HL-60 (cell line): ENCODE measurements at places on chromosomes 5 and 9.

DNA sequence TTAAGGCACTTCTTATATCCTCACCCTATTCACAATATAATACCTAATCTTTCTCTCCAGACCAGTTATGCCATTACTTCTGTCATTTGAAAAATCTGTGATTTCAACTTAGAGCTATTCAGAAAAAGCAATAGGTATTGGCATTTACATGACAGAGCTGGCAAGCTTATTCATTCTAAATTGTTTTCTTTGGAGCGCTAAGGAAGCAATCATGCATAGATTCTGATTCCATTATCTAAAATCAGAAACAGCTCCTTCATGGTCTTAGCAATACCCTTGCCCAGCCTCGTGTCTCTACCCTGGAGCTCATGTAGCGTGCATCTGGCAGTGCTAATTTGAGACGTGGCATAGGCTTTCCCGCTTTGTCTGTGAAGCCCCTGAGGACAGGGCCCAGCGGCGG is 4.5 kb downstream of the SLC1A1 start:
- DNase-seq, result no peak

DNA sequence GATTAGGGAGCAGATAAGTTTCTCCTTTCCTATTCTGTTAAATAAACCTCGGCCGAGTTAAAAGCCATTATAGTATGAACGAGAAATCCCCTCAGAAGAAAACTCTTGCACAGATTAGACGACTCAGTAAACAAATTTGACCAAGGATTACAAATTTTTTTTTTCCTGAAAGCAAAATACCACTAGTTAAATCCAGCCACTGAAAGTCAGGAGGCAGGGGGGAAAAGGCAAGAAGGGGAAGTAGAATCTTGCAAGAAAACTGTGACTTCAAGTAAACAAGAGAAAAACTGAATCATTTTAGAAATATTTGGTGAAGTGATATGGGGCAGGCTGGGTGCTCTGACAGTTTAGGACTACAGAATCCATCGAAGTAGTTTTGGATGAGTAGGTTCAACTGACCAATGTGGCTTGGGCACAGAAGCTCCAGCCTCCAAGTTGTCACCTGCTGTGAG is 251.0 kb downstream of the DENND1A start:
- DNase-seq, result no peak

DNA sequence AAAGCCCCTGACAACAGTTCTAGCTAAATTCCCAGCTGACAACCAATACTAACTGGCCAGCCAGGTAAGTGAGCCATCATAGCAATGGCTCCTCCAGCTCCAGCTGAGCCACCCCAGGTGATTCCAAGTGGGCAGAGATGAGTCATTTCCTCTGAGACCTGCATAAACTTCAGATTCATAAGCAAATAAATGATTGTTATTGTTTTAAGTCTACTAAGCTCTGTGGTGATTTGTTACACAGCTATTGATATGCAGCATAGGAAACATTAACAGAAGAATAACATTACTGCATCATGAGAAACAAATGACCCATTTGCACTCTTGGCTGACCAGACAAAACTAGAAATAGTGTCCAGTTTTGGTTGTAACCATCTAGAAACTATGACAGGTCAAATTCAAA is 60.3 kb downstream of the TTC39B start:
- DNase-seq, result no peak

DNA sequence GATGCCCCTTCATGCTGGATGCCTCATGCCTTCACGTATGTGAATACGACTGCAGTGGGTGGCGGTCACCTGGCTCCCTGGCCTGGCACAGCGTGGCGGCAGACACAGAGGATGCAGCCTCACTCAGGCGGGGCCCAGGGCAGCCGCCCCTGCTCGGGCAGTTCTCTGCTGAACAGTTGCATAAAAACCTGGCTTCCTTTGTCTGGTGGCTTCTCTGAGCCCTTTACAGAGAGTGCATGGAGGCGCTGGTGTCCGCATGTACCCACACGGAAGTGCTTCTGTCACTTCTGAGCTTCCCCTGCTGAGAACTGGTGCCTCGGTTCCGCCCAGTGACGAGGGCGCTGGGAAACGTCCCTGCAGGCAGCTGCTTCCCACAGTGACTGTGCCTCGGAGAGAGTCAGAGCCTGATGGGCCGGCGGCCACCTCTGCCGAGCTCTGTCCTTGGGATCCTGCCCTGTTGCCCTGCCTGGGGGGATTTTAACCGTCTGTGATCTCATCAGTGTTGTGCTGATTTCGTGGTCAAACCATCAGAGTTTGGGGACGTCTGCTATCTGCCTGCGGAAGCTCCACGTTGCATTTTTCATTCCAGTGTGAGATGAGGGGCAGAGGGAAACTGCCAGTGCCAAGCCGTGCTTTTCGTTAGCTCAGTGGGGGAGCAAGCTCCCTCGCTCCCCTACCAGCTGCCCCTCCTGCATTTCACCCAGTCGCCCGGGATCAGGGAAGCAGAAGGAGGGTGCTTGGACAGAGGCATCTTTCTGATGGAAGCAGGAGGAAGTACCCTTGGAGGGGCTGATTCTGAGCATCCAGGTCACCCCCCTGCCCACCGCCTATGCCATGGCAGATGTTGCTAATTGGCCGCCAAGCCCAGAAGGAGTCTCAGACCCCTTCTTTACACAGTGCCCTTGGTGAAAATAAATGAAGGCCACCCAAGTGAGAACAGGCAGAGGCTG is 153.0 kb upstream of the COL5A1 start:
- no peak for DNase-seq

- DNase-seq, result no peak
Measured at GRCh38 chr9:92952906-92953610, 5.7 kb downstream of the FGD3 start.

GRCh38 chr9:97514531-97514930 is 13.1 kb downstream of the TMOD1 start:
- DNase-seq, result no peak

- DNase-seq, result no peak
Measured at GRCh38 chr5:13739479-13739878, 205.0 kb downstream of the DNAH5 start.

- DNase-seq, result no peak
Measured at GRCh38 chr9:77469515-77470231, 178.4 kb downstream of the GNA14 start.

DNA sequence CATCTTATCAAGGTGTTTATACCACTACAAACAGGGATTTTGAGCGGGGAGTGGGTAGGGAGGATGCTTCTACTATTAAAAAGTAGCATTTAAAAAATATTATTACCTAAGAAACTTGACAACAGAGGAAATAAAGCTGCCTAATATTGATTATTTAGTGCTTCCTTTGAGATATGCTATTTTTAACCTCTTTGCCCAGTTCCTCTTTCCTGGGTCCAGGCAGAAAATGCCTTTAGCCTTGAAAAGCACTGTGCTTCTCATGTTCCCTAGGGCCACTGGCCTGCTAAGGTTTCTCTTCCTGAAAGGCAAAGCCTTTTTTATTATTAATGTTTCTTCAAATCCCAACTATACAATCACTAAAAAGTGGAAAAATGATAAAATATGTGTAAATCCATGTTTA is 217.2 kb upstream of the HAPLN1 start:
- no peak for DNase-seq

- DNase-seq, result no peak
Measured at GRCh38 chr5:126433701-126434100, 10.5 kb downstream of the GRAMD2B start.

DNA sequence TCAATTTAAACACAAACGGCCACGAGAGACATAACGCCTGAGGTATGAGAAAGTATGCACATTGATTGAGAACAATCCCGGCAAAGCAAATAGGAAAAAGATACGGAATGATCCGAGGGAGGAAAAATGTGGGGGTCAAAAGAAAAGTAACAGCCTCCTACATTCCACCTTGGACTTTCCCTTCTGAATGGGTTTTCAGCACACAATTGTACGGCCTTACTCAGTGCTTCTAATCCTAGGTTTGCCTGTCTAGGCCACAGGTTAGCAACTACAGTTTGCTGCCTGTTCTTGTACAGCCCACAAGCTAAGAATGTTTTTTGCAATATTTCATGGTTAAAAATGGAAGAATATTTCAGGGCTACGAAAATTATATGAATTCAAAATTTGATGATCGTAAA is 46.2 kb upstream of the RNF20 start:
- no peak for DNase-seq

DNA sequence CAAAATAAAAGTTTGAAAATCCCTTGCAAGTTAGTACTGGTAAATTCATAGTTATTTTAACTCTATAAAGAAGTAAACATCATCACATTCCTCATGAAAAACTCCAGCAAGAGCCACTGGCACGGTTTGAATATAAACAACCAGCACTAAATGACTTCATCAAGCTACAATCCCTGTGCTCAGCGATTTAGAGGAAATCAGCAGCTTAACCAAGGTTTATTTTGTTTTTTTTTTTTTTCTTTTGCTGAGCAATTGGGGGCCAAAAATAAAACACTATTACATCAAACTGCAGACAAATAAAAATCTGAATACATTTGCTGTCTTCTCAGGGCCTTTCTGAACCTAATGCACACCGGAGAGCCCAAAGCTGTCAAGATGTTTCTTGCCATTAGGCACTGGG is 106.2 kb upstream of the SLC24A2 start:
- no peak for DNase-seq

DNA sequence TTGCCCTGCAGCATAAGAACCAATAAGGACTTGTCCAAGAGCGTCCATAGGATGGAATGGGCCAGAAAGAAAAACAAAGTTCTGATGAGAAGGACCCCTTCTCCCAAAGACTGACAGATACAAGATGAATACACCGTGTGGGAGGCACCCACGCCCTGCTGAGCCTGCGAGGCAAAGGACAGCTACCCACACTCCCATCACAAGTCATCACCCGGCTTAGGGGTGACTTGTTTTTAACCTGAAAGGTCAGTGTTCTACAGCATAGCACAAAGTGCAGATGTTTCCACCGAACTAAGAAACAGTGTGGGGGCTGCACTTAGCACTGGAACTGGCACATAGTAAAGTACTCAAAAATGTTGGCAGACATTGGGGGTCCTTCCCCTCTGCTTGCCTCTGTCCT is 13.9 kb downstream of the TNIP1 start:
- no peak for DNase-seq

GRCh38 chr5:135141303-135142268 is 107.6 kb upstream of the PITX1 start:
- DNase-seq, result no peak

- no peak for DNase-seq
Measured at GRCh38 chr9:87863882-87864465, 18.7 kb upstream of the SPATA31E1 start.

DNA sequence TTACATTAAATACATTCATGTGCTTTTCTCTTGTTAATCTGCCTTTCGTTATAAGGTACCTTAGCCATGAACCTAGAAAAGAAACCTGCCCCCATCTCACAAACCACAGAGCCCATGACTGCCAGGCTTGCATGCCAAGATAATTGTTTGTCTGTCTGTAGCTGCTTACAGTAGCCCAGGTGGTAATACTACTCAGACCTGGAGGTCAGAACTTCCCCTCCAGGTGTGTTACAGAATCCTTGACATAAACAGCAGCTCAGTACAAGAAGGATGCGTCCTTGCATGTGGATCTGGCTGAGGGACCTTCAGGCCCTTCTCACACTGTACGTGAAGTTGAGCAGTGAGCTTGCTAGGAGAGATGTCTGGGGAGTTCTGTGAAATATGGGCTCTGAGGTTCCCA is 291.4 kb downstream of the CSNK1G3 start:
- DNase-seq, result no peak

- DNase-seq, result no peak
Measured at GRCh38 chr9:137077010-137077747, at the start of gene UAP1L1. Gene UAP1L1, plus strand, starts transcription at chr9:137077517. Its CDS starts 16 bp downstream, at chr9:137077533.

GRCh38 chr9:89916001-89916597 is 311.3 kb downstream of the GADD45G start:
- DNase-seq, result no peak

DNA sequence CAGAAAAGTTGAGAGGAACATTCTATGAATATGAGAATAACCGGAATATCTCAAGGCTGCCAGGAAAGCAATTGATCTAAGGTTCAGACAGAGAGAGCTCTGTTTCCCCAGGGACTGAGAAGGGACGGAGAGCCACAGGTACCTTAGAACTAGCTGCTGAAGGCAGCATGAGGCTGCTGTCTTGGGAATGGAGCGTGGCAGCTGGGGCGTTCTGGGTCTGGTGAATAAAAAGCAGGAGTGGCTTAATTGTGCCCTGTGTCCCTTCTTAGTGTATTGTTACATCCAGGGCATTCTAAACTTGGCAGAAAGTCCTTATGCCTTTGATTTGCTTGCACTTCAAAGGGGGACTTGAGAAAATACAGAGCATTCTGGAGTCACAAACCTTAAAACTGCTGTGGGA is 434.5 kb downstream of the KDM4C start:
- DNase-seq, result no peak

- no peak for DNase-seq
Measured at GRCh38 chr9:20650750-20651299, 28.5 kb upstream of the MLLT3 start.

GRCh38 chr5:36147681-36148080 is 4.0 kb downstream of the LMBRD2 start:
- no peak for DNase-seq

GRCh38 chr5:132470010-132470392 is 20.6 kb downstream of the IRF1 start:
- no peak for DNase-seq

DNA sequence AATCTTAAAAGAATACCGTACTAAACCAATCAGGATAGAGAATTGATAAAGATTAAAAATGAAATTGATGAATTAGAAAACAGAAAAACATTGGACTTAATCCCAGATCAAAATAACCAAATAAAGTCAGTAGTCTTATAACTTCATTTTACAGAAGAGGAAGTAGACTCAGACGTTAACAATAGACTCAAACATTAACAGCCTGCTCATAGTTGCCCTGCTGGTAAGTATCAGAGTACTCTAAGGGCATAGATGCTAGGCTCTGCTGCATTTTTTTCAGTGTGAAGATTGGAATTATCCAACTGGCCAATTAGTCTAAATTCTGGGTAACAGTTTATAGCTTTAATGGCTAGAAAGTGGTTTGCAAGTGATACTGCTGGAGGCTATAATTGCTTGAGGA is 42.9 kb downstream of the ADGRV1 start:
- DNase-seq, result no peak

GRCh38 chr5:150642567-150642927 is 2.1 kb downstream of the SYNPO start:
- DNase-seq, result no peak

GRCh38 chr9:121367306-121368137 is 2.5 kb downstream of the STOM start:
- no peak for DNase-seq

DNA sequence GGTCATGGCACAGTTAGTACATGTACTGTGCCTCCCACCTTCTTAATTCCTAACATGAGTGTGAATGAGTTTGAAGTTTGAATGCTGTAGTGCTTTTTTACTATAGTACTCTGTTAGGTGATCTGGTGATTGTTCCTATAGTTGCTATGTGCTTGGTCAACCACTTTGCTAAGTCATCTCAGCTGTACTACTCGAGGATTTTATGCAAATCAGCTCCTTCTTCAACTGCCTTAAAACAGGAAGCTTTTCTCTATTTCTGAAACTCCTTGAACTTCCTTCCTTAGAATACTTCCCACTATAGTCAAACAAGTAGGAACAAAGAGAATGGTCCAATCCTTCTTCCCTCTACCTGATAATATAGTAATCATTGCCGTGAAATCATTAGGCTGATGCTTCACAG is 219.6 kb downstream of the CTNND2 start:
- DNase-seq, result no peak

- no peak for DNase-seq
Measured at GRCh38 chr5:93893075-93893474, 151.7 kb upstream of the POU5F2 start.
